ENCODE measurements at places on chromosomes 3 and 15.
A peak's percentile ranks its signal among the peaks of the same experiment; 100 is the strongest.

- no peak for DNase-seq
These were observed 8.8 kb downstream of the CAMK1 start for GRCh38 chr3:9760779-9761505.

DNA sequence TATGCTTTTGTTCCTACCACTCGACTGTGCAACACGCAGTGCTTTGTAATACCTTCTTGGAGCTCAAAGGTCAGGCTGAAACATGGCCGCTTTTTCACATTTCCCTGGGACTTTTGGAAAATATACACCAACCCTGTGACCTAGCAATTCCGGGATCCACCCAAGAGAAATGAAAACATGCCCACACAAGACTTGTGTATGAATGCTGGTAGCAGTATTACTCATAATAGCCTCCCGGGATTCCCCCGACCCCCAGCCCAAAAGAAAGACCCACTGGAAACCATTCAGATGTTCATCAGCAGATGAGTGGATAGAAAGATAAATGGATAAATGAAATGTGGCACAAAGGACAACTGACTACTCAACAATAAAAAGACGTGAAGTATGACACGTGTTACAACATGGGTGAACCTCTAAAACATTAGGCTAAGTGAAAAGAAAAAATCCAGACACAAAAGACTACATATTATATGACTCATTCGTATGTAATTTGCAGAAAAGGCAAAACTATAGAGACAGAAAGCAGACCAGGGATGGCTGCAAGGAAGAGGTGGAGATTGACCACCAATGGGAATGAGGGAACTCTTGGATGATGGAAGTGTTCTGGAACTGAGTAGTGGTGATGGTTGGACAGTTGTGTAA lies 104.1 kb downstream of the PGPEP1L start:
- no peak for DNase-seq

DNA sequence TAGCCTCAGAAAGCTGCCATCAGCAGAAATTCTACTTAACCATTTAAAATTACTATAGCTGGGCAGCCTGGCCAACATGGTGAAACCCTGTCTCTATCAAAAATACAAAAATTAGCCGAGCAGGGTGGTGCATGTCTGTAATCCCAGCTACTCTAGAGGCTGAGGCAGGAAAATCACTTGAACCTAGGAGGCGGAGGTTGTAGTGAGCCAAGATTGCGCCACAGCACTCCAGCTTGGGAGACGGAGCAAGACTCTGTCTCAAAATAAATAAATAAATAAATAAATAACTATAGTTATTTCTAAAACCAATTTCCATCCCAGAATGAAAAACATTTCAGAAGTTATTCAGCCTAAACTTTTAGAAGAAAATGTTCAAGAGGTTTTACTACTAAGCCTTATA lies 25.1 kb downstream of the LRRFIP2 start:
- DNase-seq = no peak

DNA sequence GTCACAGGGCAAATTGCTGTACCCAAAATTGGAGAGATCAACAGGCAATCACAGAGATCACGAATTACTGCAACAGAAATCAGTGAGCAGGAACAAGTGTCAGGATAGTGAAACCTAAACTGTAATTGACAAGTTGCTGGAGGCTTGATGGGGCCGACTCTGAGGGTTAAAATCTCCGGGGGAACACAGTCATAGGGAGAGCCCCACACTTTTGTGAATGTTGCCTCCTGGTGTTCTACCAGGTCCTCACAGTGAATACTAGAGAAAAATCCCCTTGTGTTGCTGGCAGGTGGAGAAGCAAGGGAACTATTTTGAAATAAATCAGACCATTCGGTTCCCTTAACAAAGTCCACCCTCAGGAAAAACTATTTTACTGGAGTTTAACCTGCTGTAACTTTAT lies 697.5 kb upstream of the CBLB start:
- DNase-seq = no peak

DNA sequence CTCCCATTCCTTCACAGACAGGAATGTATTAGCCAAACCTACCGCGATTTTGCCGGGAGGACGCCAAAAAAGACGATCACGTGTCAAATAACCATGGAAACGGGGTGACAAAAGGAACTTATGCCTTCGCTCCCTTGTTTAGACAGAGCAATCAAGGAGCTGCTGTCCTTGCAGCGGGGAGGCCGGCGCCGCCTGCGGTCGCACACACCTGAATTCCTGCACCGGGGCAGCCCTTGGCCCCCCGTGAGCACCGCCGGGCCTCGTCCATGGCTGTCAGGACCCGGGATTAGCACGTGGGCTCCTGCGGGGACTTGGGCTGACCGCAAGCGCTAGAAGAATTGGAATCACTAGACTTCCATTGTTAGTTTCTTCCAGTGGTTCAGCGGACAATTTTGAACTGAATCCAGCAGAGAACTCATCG lies 193.1 kb downstream of the SHQ1 start:
- DNase-seq = no peak

DNA sequence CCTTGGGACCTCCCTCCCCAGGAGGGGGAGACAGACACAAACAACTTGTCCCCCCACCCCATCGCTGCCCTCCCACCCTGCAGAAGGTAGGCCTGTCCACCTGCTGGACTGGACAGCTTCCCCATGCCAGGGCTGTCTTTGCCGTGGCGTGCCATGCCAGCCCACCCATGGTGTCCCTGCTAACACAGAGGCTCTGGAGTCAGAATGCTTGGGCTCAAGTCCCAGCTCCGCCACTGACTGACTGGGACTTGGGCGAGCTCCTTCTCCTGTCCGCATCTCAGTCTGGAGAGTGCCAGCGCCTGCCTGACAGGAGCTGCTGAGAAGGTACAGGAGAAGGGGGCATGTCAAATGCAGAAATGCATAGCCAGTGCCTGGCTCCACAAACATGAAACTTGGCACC lies 23.9 kb downstream of the WNT7A start:
- no peak for DNase-seq

- peak; percentile 34 for DNase-seq
These were observed 68.5 kb downstream of the TMCO5A start for GRCh38 chr15:38002883-38003477.

DNA sequence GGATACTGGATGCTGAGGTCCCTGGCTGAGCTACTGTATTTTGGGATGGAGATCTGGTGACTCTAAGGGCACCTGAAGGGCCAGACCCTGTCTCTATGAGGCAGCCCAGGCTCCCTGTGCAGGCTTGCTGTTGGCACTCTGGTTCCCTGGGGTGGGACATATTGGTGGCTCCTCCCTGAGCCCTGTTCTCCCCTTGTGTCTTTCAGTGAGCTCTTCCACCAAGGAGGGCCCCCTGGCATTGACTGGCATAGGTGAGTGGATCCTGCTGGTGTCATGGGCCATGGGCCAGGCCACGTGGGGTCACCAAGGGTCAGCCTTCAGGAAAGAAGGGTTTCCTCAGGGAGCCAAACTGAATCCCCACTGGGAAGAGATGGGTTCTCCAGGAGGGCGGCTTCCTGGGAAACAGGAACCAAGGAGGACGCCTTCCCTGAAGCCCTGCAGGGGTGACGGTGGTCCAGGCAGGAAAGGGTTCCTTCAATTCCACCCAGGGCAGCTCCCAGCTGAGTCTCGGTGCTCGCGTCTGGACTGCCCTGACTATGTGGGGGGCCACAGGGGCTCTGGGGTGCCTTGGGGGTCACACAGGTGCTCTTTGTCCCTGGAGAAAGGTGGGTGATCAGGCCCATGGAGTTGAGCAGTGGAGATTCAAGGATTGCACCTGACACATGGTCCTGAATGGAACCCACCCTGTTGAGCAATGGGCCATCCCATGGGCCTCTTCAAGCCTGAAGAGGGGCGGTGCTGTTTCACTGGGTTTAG lies 220.4 kb downstream of the SNRPN start:
- no peak for DNase-seq

DNA sequence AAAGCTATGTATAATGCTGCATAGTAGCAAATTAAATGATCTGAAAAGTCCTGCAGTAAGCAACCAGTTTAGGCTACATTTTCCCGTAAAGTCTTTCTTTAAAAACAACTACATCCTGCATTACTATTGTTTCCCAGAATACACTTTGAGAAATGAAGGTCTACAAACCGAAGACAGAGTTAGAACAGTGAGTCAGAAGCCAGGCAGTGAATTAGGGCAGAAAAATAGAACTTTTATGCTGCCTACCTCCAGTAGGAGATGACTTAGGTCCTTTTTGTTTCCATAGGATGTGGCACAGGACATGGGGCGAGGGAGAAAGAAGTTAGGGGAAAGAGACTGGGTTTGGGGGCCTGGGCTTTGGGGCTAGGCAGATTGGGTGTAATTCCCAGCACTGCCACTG lies 127.3 kb downstream of the PPM1L start:
- no peak for DNase-seq

DNA sequence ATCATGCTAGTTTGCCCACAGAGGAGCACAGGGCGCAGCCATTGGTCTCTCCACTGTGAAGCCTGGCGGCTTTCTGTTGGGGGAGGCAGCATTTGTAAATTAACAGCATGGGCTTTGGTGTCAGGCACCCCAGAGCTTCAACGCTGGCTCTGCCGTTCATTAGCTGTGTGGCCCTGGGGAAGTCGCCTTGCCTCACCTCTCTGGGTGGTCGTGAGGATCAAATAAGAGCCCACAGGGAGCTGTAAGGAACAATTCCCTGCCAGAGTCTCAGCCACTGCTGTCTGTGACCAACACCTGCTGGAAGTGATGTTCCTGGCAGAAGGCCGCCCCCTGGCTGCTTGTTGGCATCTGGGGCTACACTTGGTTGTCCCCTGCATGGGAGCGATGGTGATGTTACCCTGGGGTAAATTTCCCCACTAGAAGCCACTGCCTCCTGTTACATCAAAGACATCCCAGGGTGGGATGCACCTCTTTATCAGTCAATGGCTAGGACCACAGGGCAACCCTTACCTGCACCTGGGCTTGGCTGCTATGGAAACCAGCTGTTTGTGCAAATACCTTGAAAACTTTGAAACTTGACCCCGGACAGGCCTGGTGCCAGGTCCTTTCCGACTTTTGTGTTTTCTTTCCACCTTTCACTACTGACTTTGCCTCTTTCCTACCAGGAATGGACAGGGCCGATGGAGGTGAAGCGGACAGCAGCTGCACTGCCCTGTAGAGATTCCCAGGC lies 36.9 kb downstream of the DNASE1L3 start:
- no peak for DNase-seq

DNA sequence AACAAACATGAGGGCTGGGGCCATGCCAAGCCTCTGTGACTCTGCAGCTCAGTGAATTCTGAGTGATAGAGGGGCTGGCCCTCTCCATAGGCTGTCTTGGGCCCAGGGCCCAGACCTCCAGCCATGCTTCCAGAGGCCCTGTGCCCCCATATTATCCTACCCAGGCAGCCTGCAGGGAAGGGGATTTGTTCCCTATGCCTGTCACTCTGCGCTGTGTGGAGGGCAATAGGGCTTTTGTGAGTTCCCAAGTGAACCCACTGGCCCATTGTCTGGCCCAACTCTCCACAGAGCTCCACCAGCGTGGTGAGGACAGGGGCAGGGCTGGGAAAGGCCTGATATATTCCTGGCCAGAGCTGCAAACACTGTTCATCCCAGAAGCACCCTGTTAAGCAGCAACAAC lies 113.2 kb downstream of the EPHB1 start:
- DNase-seq = no peak

DNA sequence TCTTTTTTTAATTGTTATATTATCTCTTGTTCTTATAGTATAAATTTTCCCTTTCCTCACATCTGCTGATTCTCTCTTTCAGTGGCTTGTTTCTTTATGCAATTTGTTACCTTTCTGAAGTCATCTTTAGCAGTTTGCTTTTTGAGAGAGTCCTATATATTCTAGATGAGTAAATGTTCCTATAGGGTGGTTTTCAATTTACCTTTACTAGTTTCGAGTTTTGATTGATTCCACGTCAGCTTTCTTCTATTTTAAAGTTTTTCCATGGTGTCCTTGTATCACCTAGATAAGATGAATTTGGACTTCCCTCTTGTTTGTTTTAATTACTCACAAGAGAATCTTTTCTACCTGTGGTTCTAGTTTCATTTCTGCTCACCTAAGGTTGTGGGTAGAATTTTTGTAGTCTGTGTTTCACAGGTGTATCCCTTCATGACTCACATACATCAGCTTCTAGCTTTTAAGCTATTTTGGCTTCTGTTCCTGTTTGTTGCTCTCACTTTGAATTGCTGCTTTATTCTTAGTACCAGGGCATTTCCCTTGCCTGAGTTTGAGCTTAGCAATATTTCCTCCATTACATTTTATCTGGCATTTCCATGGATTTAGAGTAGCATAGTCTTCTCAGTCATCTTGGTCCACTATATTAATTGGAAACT lies 6.4 kb downstream of the TEX9 start:
- no peak for DNase-seq

Data from MG63 (cell line).